ENCODE measurements at places on chromosomes 4 and X. TPM values are rescaled to one million over a fixed set of nuclear protein-coding genes. Genes with fewer than 3 reads are reported as not detected.

DNA sequence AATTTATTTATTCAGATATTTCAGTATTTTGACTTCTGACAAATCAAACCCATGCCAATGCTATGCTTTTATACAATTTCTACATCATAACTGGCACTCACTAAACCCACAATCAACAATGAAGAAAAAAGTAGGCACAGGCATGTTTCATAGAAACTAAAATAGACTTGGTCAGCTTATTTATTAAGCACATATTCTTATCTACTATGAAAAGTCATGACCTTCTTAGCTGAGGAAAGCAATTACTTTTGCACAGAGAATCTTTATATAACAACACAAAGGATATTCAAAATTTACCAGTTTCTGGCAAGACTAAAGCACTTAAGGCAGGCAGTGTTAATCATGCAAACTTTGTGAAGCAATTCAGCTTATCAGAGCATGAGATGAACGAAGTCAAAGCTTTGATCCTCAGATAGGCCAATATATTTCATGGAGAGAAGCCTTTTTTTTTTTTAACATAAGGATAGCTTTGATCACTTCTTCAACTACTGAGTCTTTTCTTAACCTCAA lies 490.6 kb downstream of the INPP4B start:
- H3K4me3 ChIP-seq, result no peak overlapping the region
- no peaks in the 10 kb centered on the region for H3K36me3 ChIP-seq
- DNase-seq, result no peak
- no peak overlapping the region for H3K27ac ChIP-seq

- no peaks in the 10 kb centered on the region for H3K27me3 ChIP-seq
- DNase-seq, result no peak
- H3K4me1 ChIP-seq, result no peaks in the 10 kb centered on the region
- H3K4me3 ChIP-seq, result no peak overlapping the region
- no peaks in the 10 kb centered on the region for H3K36me3 ChIP-seq
- no peak overlapping the region for H3K27ac ChIP-seq
These were observed 582.2 kb downstream of the CENPC start for GRCh38 chr4:66963084-66963483.

ARHGAP10 gene
- 94.5 TPM for total RNA-seq

FAT1 gene
- total RNA-seq, result 106 TPM

- H3K27me3 ChIP-seq, result no peaks in the 10 kb centered on the region
- H3K4me1 ChIP-seq, result no peaks in the 10 kb centered on the region
- H3K27ac ChIP-seq, result no peak overlapping the region
- DNase-seq, result no peak
These were observed 9.5 kb upstream of the C4orf51 start for GRCh38 chr4:145670422-145670821.

KDR gene
- total RNA-seq, result 18.8 TPM

DNA sequence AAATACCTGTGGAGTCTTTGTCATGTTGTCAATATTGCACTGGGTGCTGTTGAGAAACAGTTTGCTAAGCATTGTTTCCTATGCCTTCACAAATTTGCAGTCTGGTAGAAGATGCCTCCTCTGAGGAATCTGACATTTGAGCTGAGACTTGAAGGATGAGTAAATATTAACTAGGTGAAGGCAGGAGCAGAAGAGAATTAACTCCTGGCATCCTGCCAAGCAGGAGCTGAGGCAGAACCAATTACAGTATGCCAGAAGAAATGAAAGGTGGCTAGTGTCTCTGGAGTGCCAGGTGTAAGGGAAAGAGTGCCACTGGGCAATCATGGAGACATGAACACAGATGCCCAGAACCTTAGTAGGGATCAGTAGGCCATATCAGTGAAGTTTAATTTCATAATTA lies 1778.2 kb upstream of the PCDH10 start:
- H3K27ac ChIP-seq, result no peak overlapping the region
- H3K27me3 ChIP-seq, result no peaks in the 10 kb centered on the region
- no peaks in the 10 kb centered on the region for H3K4me1 ChIP-seq
- H3K4me3 ChIP-seq, result no peak overlapping the region
- H3K36me3 ChIP-seq, result no peaks in the 10 kb centered on the region

DNA sequence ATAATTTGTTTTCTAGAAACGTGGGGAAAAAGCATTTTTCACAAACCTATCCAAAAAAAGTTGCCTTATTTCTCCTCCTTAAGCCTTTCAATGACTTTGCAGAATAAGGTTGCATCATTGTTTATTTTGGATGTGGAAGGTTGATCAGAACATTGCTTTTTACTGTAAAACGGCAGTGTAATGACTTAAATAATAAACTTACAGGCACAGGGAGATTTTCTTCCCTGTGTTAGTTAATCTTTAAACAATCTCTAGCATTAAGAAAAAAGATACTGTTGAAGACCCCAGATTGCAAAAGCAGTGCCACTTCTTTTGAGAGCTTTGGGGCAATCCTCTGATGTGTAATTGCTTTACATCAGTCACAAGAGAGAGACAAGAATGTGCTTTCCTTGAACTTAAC lies 153.4 kb downstream of the ARX start:
- no peaks in the 10 kb centered on the region for H3K27me3 ChIP-seq
- H3K4me3 ChIP-seq, result no peak overlapping the region
- DNase-seq, result no peak
- no peaks in the 10 kb centered on the region for H3K36me3 ChIP-seq

GPRIN3 gene
- 6.3 TPM for total RNA-seq

DNA sequence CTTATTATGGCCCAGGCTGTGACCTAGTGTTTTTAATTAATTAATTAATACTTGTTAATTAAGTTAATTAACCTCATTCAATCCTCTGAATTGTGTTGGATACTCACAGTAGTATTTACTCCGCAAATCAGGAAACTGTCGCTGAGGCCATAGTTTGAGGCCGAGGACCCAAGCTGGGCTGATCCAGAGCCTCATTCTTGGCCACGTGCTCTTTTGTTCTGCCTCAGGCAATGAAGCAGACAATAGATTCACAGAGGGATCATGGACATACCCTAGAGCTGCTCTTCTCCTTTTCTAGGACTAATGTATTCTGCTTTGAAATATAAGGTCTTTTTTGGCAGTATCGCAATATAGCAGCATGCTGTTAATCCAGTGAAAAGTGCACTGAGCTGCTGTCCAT lies 24.0 kb upstream of the SNCA start:
- no peak overlapping the region for H3K27ac ChIP-seq
- H3K27me3 ChIP-seq, result no peaks in the 10 kb centered on the region
- H3K36me3 ChIP-seq, result no peaks in the 10 kb centered on the region
- no peak for DNase-seq
- H3K4me1 ChIP-seq, result no peaks in the 10 kb centered on the region
- H3K4me3 ChIP-seq, result no peak overlapping the region

- no peak overlapping the region for H3K27ac ChIP-seq
- no peak for DNase-seq
- H3K4me3 ChIP-seq, result no peak overlapping the region
These were observed 75.9 kb upstream of the ENPP6 start for GRCh38 chr4:184293552-184293951.

EPGN gene
- total RNA-seq, result not detected

DNA sequence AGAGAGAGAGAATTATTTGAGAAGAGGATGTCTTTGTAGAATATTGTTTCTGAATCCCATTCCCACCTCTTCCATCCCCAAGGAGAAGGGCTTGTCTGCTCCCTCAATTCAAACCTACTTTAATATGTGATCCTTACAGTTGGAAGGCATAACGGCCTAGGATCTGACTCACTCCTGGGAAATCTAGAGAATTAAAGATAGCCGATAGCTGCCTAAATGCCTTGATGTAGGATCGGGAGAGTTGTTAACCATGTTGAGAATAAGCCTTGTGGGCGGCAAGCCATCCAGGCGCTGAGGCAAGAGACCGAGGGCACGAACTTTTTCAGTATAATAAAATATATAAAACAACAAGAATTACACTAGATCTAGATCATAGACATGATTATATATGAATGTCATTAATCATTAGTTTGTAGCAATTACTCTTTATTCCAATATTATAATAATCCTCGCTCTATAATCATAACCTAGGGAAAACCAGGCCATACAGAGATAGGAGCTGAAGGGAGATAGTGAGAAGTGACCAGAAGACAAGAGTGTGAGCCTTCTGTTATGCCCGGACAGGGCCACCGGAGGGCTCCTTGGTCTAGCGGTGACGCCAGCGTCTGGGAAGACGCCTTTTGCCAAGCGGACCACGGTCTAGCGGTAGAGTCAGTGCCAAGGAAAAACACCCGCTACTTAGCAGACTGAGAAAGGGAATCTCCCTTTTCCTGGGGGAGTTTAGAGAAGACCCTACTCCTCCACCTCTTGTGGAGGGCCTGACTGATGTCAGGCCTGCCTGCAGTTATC lies 13.5 kb downstream of the EMCN start:
- H3K36me3 ChIP-seq, result no peaks in the 10 kb centered on the region
- H3K27me3 ChIP-seq, result no peaks in the 10 kb centered on the region
- H3K4me3 ChIP-seq, result no peak overlapping the region
- no peaks in the 10 kb centered on the region for H3K4me1 ChIP-seq
- no peak overlapping the region for H3K27ac ChIP-seq

DNA sequence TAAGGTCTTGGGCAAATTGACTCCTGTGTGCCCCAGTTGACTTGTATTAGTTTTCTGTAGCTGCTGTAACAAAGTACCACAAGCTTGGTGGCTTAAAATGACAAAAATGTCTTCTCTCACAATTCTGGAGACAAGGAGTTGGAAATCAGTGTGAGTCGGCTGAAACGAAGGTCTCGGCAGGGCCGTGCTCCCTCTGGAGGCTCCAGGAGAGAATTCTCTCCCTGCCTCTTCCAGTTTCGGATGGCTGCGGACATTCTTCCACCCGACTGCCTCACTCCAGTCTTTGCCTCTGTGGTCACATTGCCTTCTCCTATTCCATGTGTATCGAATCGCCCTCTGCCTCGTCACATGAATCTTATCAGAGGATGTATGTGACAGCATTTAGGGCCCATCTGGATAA lies 66.0 kb upstream of the PHOX2B start:
- H3K4me1 ChIP-seq, result no peaks in the 10 kb centered on the region
- no peaks in the 10 kb centered on the region for H3K27me3 ChIP-seq

ERCC6L gene
- 0.13 TPM for total RNA-seq

DNA sequence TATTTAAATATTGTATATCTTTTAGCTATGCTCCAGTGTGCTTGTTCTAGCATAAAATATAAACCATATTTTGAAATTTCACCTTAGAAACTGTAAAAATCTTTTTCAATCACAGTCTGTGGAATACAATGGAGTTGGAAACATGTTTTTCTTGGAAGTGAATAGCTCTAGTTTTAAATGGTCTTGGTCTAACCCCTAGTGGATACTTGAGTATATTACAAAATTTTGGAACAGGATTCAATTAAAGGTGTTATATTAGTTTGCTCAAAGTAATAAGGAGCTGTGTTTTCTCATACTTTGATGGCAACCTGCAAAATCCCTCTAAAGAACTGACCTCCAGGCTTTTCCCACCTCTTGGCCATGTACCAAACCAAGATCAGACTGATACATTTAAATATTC lies 48.2 kb downstream of the STK26 start:
- no peak for DNase-seq
- no peaks in the 10 kb centered on the region for H3K27me3 ChIP-seq
- H3K36me3 ChIP-seq, result no peaks in the 10 kb centered on the region
- H3K27ac ChIP-seq, result no peak overlapping the region
- H3K4me3 ChIP-seq, result no peak overlapping the region

- no peaks in the 10 kb centered on the region for H3K27me3 ChIP-seq
- DNase-seq, result no peak
- no peaks in the 10 kb centered on the region for H3K36me3 ChIP-seq
- no peak overlapping the region for H3K4me3 ChIP-seq
- no peak overlapping the region for H3K27ac ChIP-seq
- peaks cover 1% of the 10 kb centered on the region for H3K4me1 ChIP-seq
These were observed 92.2 kb upstream of the PGRMC2 start for GRCh38 chr4:128379860-128380259.

AMER1 gene
- 10.0 TPM for total RNA-seq

- H3K36me3 ChIP-seq, result no peaks in the 10 kb centered on the region
- H3K27ac ChIP-seq, result no peak overlapping the region
- H3K4me3 ChIP-seq, result no peak overlapping the region
- no peaks in the 10 kb centered on the region for H3K27me3 ChIP-seq
These were observed 21.8 kb downstream of the TLR2 start for GRCh38 chr4:153705743-153706468.

DNA sequence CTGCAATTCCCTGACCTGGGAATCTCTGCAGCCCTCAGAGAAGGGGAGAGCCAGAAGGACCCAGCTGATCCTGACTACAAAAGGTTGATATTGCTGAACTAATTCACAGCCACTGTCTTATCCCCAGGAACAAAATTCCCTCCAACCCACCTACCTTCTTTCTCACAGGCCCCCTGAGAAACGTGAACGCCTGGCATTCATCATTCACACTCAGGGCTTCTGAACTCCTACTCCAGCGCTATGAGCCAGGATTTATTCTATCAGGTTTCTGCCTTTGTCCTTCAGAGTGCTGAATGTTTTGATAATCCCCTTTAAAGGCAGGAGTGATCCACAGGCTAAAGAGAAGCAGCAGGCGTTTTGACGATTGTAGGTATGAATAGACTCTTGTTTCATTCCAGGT lies 76.5 kb downstream of the KCNIP4 start:
- DNase-seq, result no peak
- H3K27me3 ChIP-seq, result no peaks in the 10 kb centered on the region
- no peaks in the 10 kb centered on the region for H3K4me1 ChIP-seq
- H3K36me3 ChIP-seq, result no peaks in the 10 kb centered on the region
- no peak overlapping the region for H3K27ac ChIP-seq

DNA sequence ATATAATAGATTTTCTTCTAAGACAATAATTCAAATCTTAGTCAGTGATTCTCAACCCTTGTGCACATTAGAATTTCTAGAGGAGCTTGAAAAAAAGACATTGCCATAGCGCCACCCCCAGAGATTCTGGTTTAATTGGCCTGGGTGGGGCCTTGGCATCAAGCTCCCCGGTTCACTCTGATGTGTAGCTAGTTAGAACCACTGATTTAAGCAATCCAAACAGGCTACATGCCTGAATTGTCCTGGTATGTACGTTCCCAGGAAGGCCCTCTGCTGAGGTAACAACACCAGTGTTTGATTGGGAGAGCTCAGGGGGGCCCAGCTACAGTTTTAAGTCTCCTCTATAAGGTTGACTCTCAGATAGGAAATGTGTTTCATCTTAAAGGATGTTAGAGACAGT lies 1.3 kb upstream of the ATP10D start:
- no peaks in the 10 kb centered on the region for H3K27me3 ChIP-seq
- peak overlapping the region; percentile 16 for H3K27ac ChIP-seq
- no peaks in the 10 kb centered on the region for H3K4me1 ChIP-seq

DNA sequence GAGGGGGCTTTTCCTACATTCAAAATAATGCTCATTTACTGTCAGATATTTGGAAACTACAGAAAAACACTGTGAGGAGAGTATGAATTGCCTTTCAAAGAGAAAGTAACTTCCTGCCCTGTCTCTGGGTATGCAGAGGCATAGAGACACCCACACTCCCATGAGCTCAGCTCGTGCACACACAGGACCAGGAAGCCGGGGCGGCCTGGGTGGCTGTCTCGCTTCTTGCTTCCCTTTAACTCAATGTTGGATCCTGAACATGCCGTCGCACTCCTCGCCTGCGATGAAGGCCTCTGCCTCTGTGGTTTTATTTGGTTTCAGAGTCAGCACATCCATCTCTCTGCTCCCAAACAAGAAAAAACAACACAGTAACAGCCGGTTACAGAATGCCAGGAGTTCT lies 40.1 kb upstream of the GPR78 start:
- no peaks in the 10 kb centered on the region for H3K36me3 ChIP-seq

GRCh38 chr4:76206222-76206942 lies 7.2 kb downstream of the SCARB2 start:
- no peak overlapping the region for H3K27ac ChIP-seq
- H3K36me3 ChIP-seq, result no peaks in the 10 kb centered on the region
- no peaks in the 10 kb centered on the region for H3K27me3 ChIP-seq
- H3K4me3 ChIP-seq, result no peak overlapping the region
- peaks cover 6% of the 10 kb centered on the region for H3K4me1 ChIP-seq

Data from aorta (tissue), 5 donors.